IMR-90 (cell line): ENCODE measurements at places on chromosomes 1 and 21. TPM values are rescaled to one million over a fixed set of nuclear protein-coding genes. Genes with fewer than 3 reads are reported as not detected.

Gene PIP5K1A
- 52.5 and 59.1 TPM in 2 replicates for total RNA-seq

Gene FCGR3B
- not detected in 2 replicates for total RNA-seq

Gene LCE2C
- total RNA-seq = not detected in 2 replicates

Gene OR6P1
- total RNA-seq = not detected in 2 replicates

Gene LCE6A
- total RNA-seq = not detected in 2 replicates

Gene SLC30A10
- not detected in 2 replicates for total RNA-seq

Gene TNFRSF9
- 0.56 and 0.72 TPM in 2 replicates for total RNA-seq

Gene PLPPR5
- under 0.01 TPM in 2 replicates for total RNA-seq

Gene CD52
- total RNA-seq = not detected in 2 replicates

Gene RYR2
- not detected in 2 replicates for total RNA-seq

Gene TNN
- total RNA-seq = not detected in 2 replicates

GRCh38 chr1:175714350-175714749 is 29.0 kb downstream of the TNR start:
- DNase-seq = no peak

- DNase-seq = no peak
Observed at GRCh38 chr1:246146804-246147523, 360.1 kb downstream of the SMYD3 start.

DNA sequence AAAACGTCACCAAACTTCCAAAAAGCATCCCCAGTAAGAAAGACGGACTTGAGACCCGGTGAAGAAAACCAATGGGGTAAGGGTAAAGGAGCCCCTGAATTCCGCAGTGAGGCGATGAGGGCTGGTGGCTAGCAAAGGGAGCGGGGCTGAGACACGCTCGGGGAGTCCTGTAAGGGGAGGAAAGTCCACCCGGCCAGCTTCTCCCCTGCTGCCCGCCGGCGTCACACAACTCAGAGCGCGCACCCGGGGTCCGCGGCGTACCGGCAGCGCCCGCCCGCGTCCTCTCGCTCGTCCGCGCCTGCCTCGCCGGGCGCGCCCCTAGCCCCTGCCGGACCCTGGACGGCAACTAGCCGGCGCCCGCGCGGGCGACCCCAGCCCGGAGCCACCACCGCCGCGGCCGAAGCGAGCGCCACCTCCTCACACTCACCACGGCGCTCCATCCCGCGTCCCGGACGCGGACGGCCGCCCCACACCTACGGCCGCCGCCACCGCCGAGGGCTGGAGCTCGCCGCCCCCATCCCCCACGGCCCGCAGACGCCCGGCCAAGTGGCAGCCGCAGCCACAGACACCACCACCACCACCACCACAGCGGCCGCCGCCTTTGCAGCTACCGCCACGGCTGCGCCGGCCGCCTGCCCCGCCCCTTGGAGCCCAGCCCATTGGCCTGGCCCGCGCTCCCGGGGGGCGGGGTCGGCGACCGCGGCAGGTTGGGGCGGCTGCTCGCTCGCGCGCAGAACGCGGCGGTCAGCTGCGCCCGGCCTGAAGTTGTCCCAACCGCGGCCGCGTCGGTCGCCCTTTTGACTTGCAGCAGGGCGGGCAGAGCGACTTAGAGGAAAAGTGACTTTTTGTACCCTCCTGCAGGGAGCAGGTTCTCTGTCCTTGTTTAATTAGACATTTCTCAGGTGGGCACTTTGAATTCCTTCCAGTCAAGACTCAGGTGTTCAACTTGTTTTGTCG is 10.0 kb upstream of the ARHGAP29 start:
- DNase-seq = peak; percentile 36

GRCh38 chr1:96427616-96428015 is 294.0 kb upstream of the PTBP2 start:
- peak; percentile 24 for DNase-seq

GRCh38 chr1:37633040-37633937 is 1.4 kb downstream of the RSPO1 start:
- DNase-seq = no peak

DNA sequence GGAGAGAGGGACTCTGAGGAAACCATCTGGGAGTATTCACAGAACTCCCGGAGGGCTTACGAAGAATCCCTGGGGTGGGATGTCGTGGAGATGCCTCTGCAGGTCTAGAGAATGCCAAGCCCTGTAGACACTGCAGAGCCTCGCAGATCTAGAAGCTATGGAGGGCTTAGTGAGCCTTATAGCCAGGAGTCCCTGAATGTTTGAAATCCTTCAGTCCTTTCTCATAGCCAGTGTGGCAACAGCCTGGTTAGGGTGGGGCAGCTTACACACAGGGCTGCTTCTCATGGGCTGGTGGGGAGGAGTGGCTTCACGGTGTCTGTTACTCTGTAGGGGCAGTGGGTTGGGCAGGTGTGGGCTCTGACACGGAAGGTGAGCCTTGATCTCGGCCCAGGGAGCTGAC is 44.2 kb upstream of the KDM4A start:
- no peak for DNase-seq

GRCh38 chr1:11413986-11414391 is 65.0 kb upstream of the DISP3 start:
- DNase-seq = no peak

DNA sequence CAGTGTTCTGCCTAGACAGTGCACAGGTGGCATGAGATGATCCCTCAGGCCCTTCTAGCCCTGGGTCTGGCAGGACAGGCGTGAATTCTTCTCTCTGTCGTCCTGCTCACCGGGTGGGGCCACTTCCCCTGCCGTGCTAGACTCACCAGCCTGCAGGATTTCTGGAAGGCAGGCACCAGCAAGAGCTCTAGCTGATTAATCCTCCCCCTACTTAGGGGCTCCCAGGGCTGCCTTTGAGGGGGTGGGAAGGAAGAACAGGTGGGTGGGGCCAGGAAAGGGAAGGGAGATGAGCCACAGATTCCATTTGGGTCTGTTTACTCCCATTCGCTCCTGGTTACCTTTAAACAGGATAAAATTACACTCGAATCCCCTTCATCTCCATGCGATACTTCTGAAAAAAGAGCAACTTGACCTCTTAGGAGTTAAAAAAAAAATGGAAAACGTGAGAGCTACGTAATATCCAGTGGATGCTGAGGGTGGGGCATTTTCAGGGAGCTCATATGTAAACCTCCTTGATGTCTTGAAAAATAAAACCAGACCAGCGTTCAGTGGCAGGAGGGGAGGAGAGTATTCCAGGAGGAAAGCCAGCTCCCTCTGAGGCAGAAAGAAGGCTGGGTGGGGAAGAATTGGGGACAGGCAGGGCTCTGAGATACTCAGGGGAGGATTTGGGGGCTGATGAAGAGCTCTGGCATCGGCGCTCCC is 665.5 kb downstream of the PTPRU start:
- no peak for DNase-seq

DNA sequence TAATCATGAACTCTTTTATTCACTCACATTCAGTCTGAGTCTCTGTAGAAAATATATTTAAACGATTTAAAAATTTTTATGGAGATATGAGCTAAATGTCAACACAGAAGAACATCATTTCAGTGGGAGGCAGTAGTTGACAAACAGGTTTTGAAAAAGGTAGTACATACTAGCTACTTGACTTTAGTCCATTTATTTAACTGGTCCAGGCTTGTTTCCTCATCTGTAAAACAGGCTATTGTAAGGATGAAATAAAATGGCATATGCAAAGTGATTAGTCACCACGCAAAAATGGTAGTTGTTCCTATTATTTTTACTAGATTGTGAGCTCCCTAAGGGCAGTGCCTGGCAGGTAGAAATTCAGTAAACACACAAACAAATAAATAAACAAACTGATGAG is 75.2 kb downstream of the NTPCR start:
- DNase-seq = peak; percentile 26

DNA sequence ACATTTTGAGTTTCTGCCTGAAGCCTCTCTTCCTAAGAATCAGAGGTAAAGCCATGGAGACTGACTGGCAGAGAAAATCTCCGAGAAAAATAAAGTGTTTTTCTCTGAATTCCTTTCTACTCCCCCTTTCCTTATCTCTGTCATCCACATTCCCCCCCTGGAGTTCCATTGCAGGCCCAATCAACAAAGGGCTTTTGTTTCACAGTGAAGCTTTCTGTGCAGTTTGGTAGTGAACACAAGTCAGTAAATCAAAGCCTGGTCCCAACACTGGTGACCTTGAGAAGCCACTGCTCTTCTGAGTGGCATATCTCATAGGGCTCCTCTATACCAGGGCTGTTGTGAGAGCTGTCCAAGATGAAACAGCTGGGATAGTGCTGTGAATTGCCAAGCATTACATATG is 228.4 kb downstream of the SEC16B start:
- no peak for DNase-seq

- no peak for DNase-seq
Observed at GRCh38 chr1:245461681-245462080, 306.9 kb downstream of the KIF26B start.

DNA sequence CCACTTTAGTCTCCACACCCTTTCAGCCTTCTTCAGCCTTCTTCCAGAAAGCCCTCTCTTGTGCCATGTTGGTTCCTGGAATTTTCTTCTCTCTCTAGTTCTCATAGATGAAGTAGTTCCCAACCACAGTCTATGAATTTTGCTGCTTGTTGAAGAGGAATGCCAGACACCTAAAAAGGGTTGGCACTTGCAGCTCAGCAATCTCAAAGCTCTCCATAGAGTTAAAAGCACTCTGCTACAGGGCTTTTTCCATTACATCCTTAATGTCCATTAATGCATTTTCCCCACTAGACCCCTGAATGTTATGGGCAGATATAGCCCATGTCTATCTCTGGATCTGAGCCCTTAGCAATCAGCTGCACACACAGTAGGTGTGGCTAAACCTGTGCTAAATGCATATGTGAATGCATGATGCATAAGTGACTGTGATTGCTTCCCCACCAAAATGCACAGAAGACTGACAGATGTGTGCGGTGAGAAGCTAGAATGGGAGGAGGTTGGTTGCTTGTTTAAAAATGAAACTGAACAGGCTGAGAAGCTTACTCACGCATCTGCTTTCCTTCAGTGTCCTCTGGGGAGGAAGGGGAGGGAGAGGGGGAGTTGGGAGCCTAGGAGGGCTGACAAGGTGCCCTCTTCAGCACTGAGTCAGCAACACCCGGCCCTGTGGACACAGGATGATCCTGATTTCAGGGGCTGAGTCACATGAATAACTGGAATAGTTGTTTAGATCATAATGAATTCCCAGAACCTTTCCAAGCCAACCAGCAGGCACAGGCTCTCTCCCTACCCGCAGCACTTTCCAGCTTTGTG is 146.1 kb upstream of the FGGY start:
- peak; percentile 100 for DNase-seq

DNA sequence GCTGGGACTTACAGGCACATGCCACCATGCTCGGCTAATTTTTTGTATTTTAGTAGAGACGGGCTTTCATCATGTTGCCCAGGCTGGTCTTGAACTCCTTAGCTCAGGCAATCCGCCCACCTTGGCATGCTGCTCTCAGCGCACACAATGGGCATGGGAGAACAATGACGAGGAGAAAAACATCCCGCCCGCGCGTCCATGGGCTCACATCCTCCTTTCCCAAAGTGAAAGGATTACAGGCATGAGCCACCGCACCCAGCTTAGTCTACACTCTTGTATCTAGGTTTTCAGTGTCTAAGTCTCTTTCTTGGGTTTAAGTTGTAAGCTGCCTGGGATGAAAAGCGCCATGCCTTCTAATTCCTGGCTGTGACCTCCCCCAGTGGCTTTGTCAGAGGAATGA is 37.9 kb downstream of the CDK18 start:
- DNase-seq = no peak

DNA sequence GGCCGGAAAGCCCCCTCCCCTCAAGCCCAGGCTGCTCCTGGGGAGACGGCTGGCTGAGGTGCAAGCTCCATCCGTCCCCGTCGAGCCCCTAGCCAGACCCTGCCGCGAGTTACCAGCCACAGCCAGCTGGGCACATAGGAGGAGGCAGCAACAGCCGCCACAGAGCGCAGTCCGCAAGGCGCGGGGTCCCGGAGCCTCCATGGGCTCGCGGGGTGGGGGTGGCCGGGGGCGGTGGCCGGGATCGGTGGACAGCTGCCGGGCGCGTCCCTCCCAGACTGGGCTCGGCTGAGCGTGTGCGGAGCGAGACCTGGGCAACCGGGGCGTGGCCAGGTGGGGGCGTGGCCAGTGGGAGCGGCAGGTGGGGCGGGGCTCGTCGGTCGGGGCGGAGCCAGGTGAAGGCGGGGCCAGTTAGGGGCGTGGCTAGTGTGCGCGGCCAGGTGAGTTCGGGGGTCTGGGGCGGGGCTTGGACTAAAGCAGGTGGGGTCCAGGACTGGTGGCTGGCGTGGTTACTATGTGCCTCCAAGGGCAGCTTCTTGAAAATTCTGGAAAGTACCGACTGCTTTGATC is at the start of gene CD164L2:
CD164L2 (minus strand) TSS at position 295 of the 567 bp plus-strand sequence; CDS start at position 201, 94 bp downstream.
- DNase-seq = no peak

DNA sequence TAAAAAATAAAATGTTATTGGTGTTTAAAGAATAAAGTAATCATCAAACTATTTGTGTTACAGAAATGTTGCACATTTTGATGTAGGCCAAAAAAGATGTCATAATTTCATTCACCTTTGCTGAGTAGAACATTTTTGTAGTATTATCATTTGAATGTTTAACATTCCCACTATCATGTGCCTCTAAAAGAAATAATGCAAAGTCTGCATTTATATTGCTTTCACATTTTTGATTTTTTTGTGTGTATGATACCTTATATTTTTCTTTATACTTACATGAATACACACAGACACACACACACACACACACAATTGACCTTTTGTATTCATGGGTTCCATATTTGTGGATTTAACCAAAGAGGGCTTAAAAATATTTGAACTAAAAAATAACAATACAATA is 544.2 kb upstream of the ZRANB2 start:
- DNase-seq = no peak

DNA sequence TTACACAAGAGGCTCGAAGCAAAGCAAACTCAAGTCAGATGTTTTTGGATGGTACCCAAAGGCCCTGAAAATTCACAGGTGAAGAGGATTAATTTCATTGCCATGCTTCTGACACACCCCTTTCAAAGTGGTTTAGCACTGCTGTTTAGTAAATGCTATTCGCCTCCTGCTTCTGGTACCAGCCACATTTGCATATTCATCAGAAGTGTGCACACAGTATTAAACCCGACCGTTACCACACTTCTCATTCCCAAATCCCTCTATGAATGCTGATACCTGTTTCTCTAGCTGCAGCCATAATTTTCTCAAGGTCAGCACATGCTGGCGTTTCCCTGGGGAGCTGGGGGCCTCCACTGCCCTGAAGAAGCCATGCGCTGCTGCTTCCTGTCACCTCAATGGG is 179.8 kb upstream of the DAB1 start:
- DNase-seq = no peak

- no peak for DNase-seq
Observed at GRCh38 chr1:32549616-32550015, 10.4 kb downstream of the ZBTB8A start.

- no peak for DNase-seq
Observed at GRCh38 chr21:31830701-31831100, 42.1 kb upstream of the HUNK start.
